ENCODE measurements at places on chromosomes 1 and 21.

GRCh38 chr1:47883963-47884362 lies 113.2 kb downstream of the TRABD2B start:
- DNase-seq, result no peak

GRCh38 chr1:58266242-58266641 lies 280.3 kb downstream of the OMA1 start:
- DNase-seq, result no peak

- no peak for DNase-seq
These were observed 1.6 kb downstream of the SLC44A3 start for GRCh38 chr1:94821636-94822305.

GRCh38 chr1:113031171-113031933 lies 41.6 kb upstream of the LRIG2 start:
- DNase-seq, result no peak

DNA sequence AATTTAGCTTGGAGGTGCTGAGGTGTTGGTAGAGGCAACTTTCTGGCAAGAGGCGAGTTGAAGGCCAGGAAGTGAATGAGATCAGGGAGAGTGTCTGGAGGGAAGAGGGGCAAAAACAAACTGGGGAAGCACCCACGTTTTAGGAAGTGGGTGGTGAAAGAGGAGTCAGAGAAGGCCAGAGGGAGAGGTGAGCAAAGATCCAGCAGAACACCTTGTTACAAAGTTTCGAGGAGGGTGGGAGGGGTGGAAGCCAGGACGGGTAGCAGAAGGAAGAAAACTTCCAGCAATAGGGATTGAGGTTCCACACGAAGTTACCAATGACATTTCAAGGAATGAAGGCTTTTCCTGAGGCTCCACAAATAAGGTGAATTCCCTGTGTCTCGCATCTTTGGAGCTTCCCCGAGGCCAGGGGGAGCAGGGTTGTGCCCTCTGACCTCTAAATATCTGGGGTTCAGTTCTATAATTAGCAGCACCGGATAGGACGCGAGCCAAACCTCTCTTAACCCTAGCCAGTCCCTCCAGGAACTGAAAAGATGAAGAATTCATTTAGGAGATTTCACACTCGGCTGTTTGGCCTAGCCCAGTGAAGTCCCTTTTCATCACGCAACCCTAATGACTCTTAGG lies 578 bp upstream of the SESN2 start:
- DNase-seq, result no peak

GRCh38 chr1:29746076-29746665 lies 509.8 kb downstream of the PTPRU start:
- DNase-seq, result no peak

DNA sequence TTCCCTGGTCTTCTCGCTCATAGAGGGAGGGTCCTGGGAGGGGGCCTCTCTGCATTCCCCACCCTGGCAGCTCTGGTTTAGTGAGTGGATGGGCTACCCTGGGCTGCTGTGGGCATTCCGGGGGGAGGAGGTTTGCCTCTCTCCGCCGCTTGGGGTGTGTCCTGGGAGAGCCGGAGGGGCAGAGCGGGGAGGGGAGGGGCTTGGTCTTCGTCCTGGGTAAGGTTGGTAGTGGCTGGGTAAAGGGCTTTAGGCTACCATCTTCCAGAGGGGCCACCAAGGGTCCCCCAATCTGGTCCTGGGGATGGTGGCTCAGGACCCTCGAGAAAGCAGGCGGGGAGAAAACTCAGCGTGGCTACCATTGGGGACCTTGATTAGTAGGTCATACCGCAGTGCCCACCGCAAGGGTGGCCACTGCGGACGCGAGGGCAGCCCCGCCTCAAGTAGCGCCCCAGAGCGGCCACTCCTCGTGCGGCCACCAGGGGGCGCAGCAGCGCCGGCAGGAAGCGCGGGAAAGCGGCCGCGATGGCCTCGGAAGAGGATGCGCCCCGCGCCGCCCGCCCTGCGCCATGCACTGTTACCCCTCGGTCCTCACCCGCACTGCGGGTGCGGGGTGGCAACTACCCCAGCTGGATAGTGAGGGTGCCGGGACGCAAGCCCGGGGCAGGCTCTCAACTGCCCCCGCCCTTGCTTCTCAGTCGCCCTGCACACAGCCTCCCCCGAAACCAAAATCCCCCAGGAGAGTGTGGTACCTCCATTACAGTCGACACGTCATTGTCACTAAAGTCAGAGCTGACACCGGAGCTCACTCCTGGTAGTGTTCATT lies 44.1 kb upstream of the SLC25A33 start:
- DNase-seq, result peak; percentile 38

- DNase-seq, result no peak
These were observed 28.4 kb downstream of the RRP1B start for GRCh38 chr21:43687566-43688399.

GRCh38 chr1:61076728-61077675 lies 5.4 kb upstream of the NFIA start:
- DNase-seq, result peak; percentile 87

DNA sequence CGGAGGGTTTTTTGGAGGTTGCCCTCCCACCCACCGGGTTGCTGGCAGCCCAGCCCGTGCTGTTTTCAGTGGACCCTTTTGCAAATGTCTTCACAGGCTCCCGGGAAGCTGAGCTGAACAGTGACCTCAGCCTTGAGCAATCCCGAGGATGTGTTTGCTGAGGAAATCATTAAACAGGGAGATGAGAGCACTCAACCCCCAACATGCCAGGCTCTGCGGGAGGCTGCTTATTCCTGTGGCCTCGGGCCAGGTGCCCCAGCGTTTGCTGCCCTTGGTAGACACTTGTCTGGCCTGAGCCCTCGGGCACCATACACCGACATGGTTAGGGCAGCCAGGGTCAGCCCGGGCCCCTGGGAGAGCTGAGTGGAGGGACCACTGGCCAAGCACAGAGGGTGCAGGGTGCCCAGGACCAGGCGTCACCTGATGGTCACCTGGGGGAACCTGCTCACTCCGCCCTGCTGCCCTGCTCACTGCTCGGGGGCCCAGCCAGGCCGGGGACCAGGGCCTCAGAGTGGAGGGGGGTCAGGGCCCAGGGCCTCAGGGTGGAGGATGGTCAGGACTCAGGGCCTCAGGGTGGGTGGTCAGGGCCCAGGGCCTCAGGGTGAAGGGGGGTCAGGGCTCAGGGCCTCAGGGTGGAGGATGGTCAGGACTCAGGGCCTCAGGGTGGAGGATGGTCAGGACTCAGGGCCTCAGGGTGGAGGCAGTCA lies 42.5 kb upstream of the POFUT2 start:
- DNase-seq, result peak; percentile 84

GRCh38 chr1:175750366-175751071 lies 7.1 kb upstream of the TNR start:
- DNase-seq, result no peak

- no peak for DNase-seq
These were observed 101.9 kb upstream of the TNR start for GRCh38 chr1:175845338-175845737.

Measured in astrocyte of the spinal cord (primary cell).